ENCODE measurements at places on chromosomes 12 and 14.

GRCh38 chr12:2904260-2904659 is 13.6 kb downstream of the TULP3 start:
- DNase-seq: no peak

DNA sequence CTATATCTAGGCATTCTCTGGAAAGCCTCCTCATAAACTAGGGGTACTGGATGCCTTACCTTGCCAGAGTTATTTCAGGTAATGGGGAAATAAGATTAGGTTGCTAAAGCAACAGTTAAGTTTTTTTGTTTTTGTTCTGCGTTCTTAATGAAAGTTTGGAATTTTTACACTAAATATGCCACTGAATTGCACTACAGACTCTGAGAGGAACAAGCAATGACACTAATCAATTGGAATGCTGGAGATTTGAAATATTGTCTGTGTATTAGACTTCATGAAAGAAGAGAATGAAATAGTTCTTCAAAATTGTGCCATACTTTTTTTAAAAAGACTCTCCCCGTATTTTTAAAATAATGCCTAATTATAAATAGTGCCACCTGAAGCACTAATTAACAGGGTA is 287.8 kb downstream of the NAV3 start:
- no peak for DNase-seq

GRCh38 chr12:50149311-50149710 is 17.9 kb downstream of the CERS5 start:
- no peak for DNase-seq

- peak; percentile 69 for DNase-seq
Observed at GRCh38 chr12:122399592-122400373, 22.7 kb downstream of the CLIP1 start.

DNA sequence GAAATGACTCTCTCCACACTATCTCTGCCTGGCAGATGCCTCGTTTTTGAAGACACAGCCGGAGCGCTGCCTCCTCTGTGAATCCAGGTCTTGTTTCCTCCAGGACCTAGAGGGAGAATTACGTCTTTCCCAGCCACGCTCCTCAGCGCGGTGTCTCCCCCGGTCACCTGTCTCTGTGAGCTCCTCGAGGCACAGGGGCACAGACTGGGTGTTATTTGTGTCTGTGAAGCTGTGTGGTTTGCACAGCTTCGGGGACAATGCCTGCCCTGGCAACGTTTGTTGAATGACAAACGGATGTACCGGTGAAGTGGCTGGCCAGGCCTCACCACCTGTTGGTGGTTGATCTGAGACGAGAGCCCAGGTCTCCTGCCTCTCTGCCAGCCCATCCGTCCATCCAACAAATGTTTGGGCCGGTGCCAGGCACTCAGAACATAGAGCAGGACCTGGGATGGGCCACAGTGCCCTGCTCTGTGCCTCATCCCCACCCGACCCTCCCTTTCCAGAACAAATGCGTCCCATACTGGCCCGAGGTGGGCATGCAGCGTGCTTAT is 6.1 kb downstream of the PTPN6 start:
- no peak for DNase-seq

- no peak for DNase-seq
Observed at GRCh38 chr12:115206801-115207200, 522.8 kb upstream of the TBX3 start.

DNA sequence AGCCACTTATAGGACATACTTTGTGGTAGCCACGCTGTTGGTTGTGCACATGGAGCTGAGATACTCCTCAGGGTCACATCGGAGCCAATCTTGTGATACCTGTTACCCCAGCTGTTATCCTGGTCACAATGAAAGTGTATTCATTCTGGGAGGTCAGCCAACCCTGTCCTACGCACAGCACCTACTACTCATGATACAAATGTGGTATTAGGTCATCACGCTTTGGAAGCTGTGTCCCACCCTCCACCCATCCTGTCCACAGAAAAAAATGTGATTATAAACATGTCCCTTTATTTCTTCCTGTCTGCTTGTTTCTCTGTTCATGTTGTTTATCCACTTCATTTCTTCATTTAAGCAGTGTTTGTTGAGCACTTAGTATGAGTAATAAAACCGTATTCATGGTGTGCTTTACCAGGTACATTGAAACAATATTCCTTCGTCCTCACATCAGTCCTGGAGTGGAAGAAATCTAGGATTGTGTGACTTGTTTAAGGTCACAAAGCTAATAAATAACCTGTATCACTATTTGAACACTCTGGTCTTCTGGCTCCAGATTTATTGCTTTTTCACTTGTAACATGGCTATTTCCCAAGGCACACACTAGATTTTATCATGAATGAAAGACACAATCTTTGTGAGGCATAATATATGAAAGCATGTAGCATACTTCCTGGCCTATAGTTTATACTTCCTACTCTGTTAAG is 73.1 kb downstream of the DERA start:
- no peak for DNase-seq
